ENCODE measurements at places on chromosomes 2 and 18.

- no peak for DNase-seq
These were observed 38.3 kb downstream of the DSEL start for GRCh38 chr18:67478249-67478648.

DNA sequence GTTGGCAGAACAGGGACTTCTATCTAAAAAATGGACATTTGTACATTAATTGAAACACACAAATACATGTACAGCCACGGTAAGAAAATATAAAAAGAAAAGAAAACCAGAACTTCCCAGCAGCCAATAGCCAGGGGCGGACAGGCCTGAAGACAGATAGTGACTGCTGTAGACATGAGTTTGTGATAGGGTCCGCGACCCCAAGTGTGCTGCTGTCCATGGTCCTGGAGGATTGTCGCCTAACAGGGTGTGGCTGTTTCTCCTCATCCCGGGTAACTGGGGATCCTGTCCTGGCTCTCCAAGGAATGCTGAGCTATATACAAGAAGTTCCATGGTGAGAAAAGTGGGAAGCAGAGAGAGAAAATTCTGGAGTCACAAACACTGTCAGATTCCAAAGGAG, 266.5 kb upstream of the SALL3 start:
- no peak for DNase-seq

- DNase-seq = no peak
These were observed 42.1 kb downstream of the GRHL1 start for GRCh38 chr2:9993488-9994165.

DNA sequence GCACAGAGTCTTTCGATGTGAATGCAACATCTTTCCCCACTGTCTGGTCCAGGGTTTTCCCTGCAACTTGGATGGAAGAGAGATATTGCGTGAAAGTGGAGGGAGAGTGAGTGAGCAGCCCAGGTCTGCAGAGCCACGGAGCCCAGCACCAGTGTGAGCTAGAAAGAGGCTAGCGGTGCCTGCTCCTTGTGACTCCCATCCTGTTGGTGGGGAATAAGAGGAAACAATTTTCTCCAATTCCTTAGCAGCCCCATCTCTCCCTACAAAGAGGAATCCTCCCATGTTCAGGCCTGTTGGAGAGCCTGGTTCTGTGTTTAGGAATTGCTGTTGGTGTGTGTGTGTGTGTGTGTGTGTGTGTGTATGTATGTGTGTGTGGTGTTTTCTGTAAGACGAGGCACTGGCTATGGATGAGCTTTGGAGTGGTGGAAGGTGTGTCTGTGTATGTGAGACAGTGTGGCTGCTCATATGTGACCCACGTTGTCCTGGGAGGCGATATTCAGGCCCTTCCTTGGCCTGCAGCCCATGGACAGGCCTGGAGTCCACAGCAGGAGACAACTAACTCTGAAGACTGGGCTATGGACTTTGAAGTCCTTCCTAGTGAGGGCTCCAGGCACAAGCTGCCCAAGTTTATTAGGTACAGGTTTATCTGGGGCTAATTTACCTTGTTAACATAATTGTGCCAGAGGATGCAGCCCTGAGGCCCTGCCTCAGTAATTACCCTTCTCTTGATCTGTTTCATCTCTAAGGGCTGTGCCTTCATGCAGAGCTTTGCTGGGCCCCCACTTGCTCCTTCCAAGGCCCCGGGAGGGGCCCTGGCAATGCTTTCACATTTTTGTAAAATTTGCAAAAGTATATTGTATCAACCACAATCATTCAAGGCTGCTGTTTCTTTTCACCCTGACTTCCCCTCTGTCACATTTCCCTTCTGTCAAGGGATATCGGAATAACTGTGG, 88.6 kb upstream of the HAAO start:
- no peak for DNase-seq

DNA sequence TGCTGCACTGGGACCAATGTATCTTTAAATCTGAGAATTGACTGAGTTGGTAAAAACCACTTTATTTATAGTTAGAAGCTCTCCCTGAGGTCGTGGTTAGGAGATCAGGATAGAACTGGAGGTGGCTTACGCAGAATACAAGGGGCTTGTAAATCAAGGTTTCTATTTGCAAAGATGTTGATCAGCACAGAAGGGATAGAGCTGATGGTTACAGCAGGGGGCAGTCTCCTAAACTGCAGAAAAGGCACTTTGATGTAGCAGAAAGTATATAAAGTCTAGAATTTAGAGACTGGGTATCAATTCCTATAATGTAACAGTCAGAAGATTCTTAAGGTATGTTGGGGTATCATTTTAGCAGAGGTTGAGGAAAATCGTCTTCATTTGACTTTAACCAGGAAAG, 25.2 kb upstream of the ACVR1 start:
- no peak for DNase-seq

DNA sequence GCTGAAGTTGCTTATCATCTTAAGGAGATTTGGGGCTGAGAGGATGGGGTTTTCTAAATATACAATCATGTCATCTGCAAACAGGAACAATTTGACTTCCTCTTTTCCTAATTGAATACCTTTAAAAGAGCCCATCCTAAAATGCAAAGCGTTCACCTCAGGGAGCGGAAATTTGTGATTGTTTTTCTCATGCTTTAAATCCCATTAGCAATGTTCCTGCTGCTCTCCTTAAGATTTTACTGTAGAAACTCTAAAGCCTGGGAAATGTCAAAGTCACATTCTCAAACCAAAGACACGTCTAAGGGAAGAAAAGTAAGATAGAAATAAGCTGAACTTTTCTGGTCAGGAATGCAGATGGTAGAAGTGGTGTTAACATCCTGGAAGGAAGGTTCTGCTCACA, 285.8 kb upstream of the MAP2 start:
- peak; percentile 70 for DNase-seq

- DNase-seq = no peak
These were observed 60.3 kb upstream of the NFE2L2 start for GRCh38 chr2:177324797-177325196.

DNA sequence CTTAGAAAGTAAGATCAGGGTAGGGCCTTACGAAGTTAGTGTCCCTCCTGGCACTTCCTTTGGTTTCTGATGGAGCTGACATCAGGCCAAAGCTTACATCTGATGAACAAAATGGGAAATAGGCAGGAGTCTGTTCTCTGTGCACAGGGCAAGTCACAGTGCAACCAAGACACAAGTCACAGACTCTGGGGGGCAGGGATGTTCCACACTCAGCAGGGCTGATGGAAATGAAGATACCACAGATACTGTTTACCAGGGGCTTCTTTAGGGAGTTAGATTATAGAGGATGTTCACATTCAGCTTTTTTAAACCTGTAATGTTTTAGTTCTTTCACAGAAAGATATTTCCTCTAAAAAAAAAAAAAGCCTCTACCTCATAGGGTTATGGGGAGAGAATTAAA, 106.2 kb upstream of the EPC2 start:
- no peak for DNase-seq

- no peak for DNase-seq
These were observed 13.2 kb upstream of the CEP68 start for GRCh38 chr2:65043001-65043400.

- DNase-seq = no peak
These were observed 89.0 kb downstream of the LPIN1 start for GRCh38 chr2:11835403-11835802.

- DNase-seq = no peak
These were observed 132.8 kb upstream of the NCK2 start for GRCh38 chr2:105611811-105612424.

DNA sequence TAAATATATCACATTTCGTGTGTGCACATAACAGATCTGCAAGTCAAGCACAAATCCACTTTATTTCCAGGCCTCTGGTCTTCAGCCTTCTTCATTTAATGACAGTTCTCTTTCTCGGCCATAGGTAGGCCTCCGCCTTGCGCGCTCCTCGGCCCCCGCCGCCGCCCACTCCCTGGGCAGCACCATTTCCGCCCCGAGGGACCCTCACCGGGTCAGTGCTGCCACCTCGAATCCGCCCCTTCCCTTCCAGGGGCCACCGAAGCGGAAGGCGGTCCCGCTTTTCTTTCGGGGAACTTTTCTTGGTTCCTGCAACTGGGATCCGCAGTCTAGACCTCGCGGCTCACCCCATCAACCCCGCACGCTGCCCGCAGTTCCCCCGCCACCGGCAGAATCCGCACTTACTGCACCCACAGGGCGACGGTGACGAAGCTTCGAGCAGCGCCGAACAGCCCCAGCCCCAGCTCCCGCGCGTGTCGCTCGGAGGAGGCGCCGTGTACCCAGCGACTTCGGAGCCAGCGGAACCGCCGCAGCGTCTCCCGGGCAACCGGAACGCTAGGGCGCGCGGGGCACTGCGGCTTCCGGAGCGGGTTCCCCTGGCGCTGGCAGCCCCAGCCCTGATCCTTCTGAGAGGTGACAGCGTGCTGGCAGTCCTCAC, at the start of gene CDKL4:
Gene CDKL4 (minus strand): TSS at position 502 of the 655 bp plus-strand sequence.
- DNase-seq = no peak

DNA sequence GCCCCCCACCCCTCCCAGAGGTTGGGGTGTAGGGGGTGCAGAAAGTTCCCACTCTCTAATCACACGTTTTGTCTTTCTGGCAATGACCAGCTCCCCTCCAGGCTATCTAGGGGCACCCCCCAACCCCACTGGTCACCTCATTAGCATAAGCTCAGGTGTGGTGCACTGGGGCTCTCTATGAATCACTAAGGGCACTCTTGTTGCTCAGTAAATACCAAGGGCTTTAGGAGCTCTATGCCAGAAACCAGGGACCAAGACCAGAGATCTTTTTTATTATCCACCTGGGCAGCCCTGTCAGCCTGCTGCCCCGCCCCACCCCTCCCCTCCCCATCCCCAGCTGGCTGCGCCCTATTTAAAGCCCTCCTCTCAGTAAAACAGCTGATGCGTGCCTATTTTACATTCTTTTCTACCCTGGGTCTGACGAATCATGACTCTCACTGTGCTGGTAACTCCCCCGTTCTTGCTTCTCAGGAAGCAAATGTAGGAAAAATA, 24.3 kb downstream of the NCK2 start:
- DNase-seq = no peak

GRCh38 chr2:111160758-111161157, 40.0 kb downstream of the BCL2L11 start:
- no peak for DNase-seq

GRCh38 chr2:227347117-227347516, 22.1 kb downstream of the MFF start:
- DNase-seq = no peak

- peak; percentile 33 for DNase-seq
These were observed 42.6 kb upstream of the EDAR start for GRCh38 chr2:109031476-109032228.

DNA sequence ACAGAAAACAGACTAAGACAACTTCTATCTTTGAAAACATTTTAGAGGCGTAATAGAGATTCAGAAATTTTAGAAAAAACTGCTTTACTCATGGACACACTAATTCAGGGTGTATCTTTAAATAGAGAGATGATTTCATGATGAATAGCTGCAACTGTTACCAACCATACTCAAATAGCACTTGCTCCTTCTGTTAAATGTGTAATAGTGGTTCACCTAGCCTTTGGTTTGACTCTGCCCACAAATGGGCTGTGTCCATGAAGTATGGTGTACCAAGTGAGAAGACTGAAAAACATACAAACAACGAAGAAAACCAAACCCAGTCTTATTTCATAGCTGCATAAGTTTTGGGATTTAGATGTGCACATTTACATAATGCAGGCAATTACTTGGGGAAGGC, 610.6 kb downstream of the PLCL1 start:
- DNase-seq = no peak

GRCh38 chr2:42198466-42198865, 29.3 kb downstream of the EML4 start:
- no peak for DNase-seq

GRCh38 chr2:168336786-168337388, 89.5 kb upstream of the STK39 start:
- peak; percentile 86 for DNase-seq

DNA sequence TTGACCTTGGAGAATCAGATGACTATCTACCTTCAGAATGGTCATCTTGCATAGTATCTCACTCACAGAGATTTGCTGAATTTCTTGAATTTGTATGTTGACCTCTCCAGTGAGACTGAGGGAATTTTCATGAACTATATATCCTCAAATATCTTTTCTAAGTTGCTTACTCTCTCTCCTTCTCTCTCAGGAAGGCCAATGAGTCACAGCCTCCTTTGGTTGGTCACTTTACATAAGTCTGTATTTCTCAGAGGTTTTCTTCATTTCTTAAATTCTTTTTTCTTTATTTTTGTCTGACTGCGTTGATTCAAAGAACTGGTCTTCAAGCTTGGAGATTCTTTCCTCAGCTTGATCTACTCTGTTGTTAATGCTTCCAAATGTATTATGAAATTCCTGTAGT, 51.7 kb downstream of the VIT start:
- no peak for DNase-seq

- DNase-seq = no peak
These were observed 3.4 kb downstream of the FZD7 start for GRCh38 chr2:202037086-202037485.

DNA sequence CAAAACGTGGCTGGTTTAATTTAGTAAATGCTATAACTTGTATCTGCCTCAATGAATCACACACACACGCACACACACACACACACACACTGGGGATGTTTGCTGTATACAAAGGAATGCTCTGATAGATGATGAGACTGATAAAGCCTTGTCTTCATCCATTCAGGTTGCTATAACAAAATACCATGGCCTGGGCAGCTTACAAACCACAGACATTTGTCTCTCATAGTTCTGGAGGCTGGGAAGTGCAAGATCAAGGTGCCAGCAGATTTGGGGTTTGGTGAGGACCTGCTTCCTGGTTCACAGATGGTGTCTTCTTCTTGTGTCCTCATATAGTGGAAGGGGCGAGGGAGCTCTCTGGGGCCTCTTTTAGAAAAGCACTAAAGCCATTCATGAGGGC, 149.5 kb upstream of the HDAC4 start:
- DNase-seq = no peak

DNA sequence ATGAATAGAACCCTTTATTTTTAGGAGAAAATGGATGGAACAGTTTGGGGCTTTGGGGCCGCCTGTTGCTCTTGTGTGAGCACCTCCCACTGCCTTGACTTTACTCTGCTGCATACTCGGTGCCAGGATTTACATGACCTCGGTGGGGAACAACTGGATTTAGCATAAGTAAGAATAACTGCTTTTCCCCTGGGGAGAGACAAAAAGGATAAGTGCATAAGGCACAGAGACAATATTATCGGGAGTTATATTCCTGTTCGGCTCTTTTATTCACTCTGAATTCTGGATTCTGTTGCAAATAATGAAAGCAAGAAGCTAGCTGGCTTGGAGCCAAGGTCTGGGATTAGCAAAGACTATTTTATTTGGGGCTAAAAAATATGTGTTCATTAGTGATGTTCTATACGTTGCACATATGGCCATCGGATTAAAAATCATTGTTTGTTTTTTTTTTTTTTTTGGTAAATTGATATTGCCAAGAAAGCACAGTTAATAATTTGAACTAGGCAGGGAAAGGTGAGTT, 69.8 kb downstream of the CYBRD1 start:
- no peak for DNase-seq

DNA sequence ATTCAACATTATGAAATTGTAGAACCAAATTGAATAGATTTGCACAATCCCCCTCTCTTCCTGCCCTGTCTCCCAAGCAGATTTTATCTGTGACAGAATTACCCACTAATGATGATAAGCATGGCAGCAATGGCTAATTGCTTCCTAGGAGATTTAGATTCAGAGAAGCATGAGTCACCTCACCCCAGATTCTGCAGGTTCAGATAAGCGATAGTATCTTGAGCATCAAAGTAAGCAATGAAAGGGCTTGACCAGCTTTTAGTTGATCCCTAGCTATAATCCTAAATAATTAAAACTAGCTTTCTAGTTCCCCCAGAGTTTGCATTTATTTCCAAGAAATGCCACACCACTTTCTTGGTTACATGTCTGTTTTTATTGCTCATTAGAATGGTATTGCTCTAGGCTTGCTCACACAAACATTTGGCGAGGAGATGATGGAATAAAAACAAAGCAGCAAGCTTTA, 204.3 kb downstream of the GULP1 start:
- no peak for DNase-seq

Measured in iPS DF 19.7 (cell line).